ENCODE measurements at places on chromosomes 12 and 14.

- no peak for DNase-seq
Measured at GRCh38 chr12:80593766-80594165, 113.7 kb upstream of the MYF6 start.

DNA sequence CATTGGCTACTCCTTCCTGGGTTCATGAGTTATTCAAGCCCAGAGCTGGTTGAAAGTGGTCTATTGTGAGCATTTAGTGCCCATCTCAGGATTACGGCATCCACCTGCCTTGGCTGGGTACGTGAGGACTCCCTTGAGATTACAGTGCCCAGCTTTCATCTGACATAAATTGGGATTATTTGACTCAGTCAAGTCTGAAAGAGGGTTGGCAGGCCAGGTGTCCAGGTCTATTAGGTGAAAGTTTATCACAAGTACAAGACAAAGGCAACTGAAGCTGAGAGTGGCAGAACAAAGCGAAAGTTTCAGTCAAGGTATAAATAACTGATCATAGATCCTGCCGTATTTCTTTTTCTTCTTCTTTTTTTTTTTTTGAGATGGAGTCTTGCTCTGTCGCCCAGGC lies 84.6 kb upstream of the ATF7IP start:
- DNase-seq, result no peak

DNA sequence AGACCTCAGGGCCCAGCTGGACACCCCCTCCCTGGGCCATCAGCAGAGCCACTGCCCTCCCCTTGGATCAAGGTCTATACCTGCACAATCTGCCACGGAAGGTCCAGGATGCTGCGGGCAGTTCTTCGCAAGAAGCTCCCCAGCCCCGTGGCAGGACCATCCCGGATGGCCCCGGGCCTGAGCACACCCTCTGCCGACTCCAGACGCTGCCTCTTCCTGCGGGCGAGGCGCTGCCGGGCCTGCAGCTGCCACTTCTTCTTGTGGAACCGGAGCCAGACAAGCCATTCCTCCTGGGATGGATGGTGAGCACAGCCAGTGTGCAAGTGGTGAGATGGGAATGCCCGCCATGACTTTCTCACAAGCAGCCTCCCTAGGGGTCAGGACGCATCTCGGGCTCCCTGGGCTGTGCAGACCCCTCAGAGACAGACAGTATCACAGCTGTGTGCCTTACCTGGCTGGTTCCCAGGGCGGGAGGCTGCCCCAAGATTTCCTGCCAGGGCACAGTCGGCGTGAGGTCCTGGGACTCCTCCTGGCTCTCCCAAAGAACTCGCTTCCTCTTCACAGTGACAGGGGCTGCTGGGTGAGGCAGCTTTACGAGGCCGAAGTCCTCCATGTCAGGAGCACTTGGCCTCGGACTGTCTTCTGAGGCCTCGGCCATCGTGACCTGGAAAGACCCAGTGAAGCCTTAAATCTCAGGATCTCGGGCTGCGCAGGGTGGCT lies 30.8 kb downstream of the P2RX2 start:
- DNase-seq, result no peak

- DNase-seq, result no peak
Measured at GRCh38 chr14:47874350-47874749, 198.9 kb upstream of the MDGA2 start.

DNA sequence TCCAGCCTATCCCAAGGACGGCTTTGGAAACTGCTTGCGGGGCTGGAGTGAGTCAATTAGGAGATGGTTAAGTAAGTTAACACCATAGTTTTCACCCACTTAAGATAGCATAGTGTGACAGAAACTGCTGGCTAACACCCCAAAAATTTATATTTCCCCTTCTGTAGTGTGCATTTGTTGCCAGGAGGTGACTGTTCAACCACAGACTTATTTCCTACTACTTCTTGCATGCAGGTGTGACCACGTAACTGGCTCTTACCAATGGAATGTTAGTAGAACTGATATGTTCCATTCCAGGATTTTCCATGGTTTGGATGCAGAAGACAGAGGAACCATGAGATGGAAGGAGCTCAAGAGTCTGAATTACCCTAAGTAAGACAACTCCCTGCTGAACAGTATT lies 52.9 kb upstream of the SLC35F4 start:
- DNase-seq, result no peak

- no peak for DNase-seq
Measured at GRCh38 chr12:50788561-50788960, 24.7 kb downstream of the ATF1 start.

GRCh38 chr14:68312884-68313610 lies 479.8 kb downstream of the ZFP36L1 start:
- no peak for DNase-seq

GRCh38 chr14:101589486-101590015 lies 28.3 kb downstream of the DIO3 start:
- DNase-seq, result no peak

DNA sequence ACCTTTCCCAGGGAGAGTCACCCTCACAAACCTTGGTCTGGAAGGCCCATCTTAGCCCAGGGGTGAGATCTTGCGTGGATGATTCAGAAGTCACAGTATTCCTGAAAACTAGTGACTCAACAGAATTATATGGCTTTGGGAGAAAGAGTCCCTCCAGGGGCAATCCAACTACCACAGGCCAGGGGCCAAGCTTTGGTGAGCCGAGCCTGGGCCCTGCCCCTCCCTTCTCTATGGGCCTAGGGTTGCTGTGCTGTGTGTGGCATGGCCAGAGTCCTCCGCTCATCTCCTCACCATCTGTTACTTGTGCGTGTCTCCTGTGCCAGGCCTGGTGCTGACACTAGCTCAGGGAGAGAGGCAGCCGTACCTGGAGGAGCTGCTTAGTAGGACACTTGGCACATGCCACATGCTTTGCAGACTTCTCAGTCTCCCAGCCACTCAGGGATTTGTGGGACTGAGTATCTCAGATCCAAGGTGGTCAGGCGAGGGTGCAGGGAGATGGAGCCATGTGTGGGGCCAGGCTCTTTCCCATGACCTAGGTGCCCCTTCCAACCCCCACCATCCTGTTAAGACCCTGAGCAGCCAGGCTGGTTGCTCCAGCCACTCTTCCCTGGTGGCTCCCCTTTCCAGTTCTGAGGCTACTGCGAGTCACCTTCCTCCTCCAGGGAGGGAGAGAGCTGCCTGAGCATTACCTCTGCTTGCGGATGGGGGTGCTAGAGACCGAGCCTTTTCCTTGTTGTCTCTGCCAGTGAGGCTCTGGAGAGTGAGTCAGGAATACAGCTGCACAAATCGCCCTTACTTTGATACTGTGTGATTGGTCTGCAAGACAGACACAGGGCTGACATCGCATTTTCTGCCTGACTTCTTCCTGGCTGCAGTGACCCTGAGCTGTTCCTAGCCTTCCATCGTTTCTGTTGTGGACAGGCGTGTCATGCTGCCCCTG lies 94.1 kb downstream of the SLC25A47 start:
- DNase-seq, result no peak

DNA sequence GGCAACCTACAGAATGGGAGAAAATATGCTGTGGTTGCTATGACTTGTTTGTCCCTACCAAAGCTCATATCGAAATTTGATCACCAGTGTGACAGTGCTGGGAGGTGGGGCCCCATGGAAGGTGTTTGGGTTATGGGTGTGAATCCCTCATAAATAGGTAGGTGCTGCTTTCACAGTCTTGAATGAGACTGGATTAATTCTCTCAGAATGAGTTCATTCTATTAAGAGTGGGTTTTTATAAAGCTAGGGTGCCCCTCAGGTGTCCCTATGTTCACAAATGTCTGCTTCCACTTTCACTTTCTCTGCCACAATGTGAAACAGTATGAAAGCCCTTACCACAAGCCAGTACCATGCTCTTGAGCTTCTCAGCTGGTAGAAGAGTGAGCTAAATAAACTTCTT lies 133.5 kb downstream of the CPNE8 start:
- no peak for DNase-seq

DNA sequence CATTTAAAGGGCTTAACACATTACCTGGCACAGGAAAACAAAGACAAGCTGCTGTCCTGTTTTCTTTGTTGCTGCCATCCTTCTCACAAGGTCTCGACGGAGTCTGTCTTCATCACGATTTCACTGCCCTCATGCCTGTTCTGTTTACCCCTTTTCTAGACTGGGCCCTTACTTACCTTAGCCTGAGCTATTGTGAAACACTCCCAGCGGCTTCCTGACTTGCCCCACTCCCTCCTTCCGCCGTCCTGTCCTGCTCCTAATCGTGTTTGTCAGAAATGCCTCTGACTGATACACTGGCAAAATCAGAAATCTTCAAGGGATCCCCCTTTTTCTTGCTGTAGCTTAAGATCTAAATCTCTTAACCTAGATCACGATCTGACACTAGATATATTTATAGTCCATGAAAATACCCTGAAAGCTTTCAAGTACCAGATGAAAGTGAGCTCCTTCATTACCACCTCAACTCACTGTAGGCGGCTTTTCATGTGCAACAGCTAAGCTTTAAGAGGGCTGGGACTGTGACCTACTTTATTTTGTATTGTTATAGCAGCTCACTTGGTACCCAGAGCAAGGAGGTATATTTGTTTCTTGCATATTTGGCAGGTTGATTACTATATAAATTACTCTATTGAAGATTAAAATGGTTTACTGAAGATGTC lies 32.1 kb downstream of the TECPR2 start:
- no peak for DNase-seq

DNA sequence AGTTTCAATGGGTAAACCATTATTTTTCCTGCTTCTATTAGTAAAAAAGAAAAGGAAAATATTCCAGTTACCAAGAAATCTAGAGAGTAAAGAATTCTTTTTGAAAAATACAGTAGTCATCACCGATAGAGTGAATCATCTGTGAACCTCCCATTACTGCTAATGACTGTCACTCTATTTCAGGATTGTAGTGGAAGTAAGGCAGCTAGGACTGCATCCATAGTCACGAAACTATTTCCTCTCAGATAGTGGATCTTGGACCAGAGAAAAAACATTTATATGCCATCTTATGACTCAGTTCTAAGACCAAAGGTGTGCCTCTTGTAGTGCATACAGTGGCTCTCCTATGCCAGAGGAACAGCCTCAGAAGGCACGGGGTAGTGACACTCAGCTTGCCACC lies 173.9 kb upstream of the PLEKHA5 start:
- no peak for DNase-seq

DNA sequence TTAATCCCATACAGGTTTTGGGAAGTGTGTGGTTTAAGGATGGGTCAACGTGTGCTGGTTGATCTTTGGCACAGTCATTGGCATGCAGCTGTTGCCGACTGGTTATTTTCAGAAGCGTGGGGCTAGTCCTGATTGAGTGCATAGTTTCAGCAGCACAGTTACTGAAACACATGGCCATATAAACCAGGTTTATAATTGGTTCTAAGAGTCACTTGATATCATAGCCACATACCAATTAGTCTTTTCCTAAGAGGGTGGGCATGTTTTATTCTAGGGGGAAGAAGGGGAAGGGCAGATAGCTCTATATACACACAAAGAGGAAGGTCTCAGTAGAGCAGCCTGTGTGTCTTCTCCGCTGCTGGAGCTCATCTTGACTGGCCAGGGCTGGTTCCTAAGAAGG lies 11.0 kb upstream of the RPS6KL1 start:
- DNase-seq, result no peak

DNA sequence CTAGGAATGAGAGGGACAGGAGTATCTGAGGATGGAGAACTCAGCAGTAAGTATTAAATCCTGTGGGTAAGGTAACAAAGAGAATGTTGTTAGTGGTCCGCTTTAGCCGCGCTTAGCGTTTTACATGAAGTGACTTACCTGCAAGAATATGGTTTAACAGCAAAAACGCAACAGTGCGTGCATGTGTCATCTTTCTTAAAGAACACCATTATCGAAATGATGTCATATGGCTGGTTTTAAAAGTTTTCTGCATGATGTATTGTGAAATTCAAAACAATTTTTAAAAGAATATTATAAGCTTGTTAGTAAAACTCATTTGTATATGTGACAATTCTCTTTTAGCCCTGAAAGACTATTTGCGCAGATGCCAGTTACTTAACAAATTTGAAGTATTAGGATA lies 1.7 kb downstream of the LEMD3 start:
- DNase-seq, result no peak

DNA sequence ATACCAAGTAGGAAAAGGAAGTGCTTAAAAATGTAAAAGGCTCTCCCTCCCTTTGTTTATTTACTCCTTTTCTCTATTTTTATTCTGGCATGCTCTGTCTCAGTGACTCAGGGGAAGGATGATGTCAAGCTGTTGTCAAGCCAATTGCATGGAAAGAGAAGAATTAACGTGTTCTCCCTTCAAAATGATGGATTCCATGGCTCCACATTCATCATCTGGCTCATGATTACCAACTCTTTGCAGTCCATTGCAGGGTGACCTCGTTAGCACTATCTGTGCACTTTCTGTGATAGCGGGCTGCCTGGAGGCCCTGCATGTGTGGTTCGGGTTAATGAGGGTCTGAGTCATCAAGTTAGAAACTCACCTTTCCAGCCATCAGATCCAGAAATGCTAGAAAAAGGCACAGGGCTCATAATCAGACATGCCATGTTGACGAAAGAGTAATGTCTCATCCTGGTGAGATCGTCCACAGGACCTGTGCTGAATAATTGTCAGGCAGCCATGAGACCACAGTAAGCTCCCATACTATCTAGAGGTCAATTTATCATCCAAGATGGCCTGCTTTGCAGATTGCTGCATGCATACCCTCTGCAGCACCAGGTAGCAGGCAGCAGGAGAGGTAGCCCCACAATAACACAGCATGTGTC lies 79.2 kb upstream of the BTG1 start:
- no peak for DNase-seq

- no peak for DNase-seq
Measured at GRCh38 chr14:69547701-69548348, 26.8 kb downstream of the CCDC177 start.
